ENCODE measurements at places on chromosomes 5 and 9.

- no peak for DNase-seq
Measured at GRCh38 chr9:75918909-75919308, 28.4 kb downstream of the PCSK5 start.

GRCh38 chr9:93651521-93651950 is 75.2 kb downstream of the PHF2 start:
- no peak for DNase-seq

DNA sequence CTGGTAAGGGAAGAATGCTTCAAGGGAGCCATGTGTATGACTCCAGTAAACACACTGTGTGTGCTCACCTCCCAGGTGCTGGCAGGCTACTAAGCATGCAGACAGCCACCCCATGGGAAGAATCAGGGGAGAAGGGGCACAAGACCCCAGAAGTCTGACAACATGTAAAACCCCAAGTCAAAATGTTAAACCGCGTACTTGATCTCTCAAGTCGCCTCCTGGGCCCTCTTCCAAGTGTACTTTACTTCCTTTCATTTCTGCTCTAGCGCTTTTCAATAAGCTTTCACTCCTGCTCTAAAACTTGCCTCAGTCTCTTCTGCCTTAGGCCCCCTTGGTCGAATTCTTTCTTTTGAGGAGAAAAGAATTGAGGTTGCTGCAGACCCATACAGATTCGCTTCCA is 31.3 kb downstream of the DAPK1 start:
- no peak for DNase-seq

DNA sequence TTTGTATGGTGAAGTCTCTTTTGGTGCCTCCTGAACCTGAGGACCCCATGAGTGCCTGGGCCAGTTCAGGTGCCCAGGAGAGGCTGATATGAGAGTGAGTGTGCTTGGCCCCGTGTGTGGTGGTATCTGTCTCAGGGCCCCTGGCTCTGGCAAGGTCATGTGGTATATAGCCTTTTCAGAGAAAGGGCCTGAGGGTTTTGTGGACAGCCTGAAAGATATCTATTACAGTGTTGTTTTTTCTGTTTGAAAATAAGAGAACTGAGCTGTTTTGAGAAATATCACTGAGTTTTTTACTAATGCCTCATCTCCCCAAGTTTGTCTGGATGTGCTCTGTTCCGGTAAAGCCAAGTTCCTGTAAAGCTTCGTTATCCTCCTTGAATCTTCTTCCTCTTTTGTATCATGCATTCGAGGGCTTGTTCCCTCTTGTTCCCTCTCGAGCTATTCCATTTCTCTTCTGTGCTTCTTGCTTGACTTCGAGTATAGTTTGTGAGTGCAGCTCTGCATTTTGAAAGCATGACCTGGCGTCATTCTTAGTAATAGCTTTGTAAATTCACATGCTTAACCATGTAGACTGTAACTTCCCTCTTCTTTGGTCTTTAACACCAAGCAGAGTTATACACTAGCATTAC is 122.3 kb downstream of the MAST4 start:
- no peak for DNase-seq

GRCh38 chr5:115487756-115488155 is 56.8 kb downstream of the FEM1C start:
- DNase-seq = no peak

DNA sequence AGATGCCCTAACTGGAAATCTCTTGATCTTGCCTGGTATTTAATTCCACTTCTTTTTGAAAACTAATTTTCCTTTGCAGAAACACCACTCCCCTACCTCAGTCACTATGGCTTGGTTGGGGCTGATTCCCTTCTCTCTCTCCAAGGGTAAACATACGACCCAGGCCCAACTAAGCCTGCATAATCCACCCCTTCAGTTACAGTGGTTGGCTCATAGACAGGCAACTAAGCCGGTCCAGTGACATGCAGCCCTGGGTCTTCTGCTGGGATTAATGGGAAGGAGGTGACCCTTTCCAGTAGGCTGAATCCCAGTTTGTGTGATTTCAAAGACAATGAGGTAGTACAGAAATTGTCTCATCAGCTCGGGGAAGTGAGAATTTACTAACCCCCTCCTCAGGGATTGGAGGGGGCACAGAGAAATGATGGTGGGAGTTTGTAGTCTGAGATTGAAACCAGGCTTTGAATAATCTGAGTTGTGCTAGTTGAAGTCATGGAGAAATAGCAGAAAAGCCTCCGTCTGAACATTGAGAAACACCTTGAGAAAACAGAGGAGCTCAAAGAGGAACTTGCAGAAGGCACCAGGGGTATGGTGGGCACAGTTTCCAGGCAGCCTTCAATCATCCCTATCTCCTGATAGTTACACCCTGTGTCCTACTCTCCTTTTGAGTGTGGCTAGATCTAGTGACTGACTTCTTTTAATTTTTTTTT is 148.9 kb downstream of the GCNT1 start:
- no peak for DNase-seq

GRCh38 chr5:62465985-62466925 is 53.7 kb downstream of the IPO11 start:
- DNase-seq = no peak

DNA sequence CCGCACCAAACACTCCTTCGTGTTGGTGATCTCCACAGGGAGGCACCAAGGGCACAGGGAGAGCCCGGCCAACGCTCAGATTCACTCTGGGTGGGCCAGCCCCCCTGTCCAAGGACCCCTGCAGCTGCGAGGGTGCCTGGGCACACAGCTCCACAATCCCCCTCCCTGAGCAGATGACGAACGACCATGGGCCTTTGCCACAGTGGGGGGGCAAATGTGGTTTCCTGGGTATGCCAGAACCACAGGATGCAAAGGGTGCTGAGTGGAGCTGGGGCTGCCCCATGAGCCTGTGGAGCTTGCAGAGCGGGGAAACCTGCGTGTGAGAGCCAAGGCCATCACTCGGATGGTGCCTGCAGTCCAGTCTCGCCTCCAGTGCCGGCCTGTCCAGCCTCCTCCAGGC is 31.0 kb downstream of the LPCAT1 start:
- no peak for DNase-seq

DNA sequence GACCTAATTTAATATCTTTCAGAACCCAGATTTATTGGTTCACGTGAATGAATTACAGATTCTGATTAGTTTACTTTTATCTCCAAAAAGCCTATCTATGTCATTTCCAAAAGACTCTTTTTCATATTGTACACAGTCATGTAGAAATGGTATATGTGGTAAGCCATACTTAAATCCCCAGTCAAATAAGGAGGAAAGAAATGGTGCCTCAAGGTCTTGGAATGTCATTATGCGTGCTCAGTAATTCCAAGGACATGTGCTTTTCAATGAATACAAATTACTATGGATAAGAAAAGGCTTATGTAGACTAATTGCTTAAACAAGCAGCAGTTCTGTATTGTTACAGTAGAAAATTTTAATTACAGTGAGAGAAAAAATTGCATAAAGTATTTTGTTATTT is 64.1 kb upstream of the TYRP1 start:
- no peak for DNase-seq

DNA sequence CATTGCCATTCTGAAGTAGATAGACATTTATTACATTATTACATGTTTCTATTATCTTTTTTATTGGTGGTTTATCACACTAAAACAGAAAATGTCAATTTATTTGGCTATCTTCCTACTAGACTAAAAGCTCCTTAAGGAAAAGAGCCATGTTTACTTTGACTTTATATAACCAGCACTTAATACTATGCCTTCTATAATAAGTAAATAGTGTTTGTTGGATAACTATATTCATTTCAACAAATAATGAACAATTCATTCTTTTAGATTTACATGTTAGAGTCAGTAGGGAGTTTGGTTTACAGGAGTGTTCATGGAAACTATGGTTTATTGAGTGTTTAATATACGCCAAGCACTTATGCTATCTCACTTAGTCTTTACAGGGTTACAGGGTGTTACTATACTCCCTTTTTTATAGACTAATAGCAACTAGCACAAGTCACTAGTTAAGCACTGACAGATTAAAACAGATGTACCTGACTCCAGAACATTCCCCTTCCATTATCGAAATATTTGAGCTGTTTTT is 7.3 kb downstream of the PPIP5K2 start:
- no peak for DNase-seq

GRCh38 chr5:140351609-140352334 is 5.4 kb upstream of the HBEGF start:
- peak; percentile 53 for DNase-seq

GRCh38 chr9:124248066-124248465 is 9.7 kb upstream of the NEK6 start:
- no peak for DNase-seq

DNA sequence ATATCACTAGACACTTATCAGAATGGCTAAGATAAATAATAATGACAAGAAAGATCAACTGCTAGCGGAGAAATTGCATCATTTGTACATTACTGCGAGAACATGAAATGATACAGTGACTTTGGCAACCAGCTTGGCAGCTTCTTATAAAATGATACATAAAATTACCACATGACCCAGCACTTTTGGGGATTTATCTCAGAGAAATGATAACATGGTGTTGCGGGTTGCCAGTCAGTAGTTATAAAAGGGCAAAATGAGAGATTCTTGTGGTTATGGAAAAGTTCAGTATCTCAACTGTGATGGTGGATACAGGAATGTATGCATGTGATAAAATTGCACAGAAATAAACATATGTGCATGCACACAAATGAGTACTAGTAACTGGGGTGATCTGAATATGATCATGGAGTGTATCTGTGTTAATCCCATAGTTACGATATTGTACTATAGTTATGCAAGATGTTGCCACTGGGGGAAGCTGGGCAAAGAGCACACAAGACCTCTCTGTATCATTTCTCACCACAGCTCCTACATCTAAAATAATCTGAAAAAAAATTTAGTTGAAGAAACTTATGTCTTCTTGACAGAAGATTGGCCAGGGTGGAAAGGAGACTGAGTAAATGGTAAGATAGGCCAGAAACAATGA is 128.9 kb downstream of the NXNL2 start:
- no peak for DNase-seq

- no peak for DNase-seq
Measured at GRCh38 chr5:2797160-2797559, 45.7 kb upstream of the IRX2 start.

DNA sequence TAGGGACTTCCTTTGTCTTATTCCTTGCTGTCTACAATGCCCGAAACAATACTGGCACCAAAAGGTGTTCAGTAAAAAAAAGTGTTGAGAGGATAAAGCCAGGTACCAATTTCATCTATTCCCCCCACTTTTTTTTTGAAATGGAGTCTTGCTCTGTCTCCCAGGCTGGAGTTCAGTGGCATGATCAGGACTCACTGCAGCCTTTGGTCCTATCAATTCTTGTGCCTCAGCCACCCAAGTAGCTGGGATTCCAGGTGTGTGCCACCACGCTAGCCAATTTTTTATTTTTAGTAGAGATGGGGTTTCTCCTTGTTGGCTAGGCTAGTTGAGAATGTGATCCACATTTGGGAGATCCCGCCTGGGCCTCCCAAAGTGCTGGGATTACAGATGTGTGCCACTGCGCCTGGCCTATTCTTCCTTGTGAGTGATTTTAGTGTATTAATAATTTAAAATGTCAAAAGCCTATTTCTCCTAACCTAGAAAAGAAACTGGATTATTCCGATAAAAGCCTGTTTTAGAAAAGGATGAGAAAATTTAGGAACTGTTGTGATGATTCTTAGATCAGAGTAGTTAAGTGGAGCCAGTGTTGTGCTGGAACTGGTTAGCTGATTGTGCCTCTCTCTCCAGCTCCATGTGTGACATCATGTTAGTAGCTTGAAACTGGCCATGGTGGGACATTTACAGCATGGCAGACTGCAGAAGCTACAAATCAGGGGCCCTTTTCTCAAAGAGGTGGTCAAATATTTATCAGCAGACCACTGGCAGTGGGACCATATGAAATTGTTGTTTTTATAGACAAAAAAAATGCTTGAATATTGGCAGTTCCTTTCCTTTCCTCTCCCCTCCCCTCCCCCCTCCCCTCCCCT is 14.3 kb downstream of the CDC42SE2 start:
- no peak for DNase-seq

DNA sequence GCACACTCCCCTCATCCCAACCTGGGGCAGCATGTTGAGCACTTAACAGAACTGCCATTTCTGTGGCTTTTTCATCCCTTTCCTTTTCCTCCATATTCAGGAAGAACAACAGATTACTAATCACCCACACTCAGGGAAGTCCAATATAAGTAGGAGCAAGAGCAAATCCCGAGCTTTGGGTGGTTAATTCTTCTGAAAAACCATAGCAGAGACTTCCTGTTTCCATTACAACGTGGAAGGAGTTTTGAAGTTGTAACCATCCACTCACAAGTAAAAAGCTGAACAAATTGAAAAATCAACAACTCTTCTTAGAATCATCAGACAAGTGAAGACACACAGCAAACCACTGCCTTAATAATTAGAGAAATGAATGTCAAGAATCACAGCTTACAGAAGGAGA is 8.2 kb downstream of the CTSL start:
- DNase-seq = no peak

DNA sequence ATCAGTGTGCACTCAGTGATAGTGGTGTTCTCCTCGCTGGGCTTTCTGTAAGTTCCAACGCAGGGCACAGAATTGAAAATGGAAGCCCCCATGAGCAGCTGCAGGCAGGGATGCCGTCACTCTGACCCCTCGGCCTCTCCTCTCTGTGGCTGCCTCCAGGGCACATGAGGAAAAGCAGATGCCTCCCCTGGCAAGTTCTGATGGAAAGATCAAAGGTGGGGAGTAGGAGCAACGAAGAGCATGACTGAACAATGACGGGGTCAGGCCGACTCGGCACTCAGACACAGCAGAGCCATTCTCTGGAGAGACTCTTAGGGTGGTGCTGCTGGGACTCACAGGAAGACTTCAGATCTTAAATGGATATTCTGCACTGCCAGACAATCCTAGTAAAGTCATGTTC is 65.6 kb upstream of the CKMT2 start:
- DNase-seq = no peak

DNA sequence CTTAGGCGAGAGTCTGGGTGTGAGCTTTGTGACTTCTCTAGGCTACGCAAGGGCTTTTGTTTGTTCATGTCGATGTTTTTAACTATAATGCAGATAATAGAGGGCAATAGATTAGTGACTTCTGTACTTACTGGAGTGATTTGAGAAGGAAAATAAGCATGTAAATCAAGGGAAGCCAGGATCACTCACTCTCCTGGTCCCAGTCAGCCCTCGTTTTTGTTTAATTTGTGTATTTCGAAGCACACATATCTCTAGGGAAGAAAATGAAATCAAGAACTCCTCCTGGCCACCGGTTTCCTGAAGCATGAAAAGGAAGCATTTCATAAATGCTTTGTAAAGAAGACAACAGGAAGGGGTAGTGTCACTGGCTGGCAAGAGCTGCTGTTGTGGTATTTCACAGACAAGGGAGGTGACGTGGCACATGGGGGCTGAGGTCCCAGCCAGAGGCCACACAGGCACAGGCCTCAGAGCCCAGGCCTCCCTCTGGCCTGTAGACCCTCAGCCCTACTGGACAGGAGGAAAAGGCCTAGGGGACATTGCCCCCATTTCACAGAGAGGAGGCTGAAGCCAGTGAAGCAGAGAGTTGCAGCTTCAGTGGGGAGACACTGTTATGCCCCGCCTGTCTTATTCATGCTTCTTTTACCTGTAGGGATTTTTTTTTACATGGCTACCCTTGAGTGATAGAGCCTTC is 34.1 kb downstream of the IRF1 start:
- DNase-seq = no peak

GRCh38 chr5:68319706-68320412 is 104.3 kb downstream of the PIK3R1 start:
- no peak for DNase-seq

All from amniotic stem cell (primary cell).